ENCODE measurements at places on chromosomes 1 and 21.

- no peak for DNase-seq
Measured at GRCh38 chr1:74712881-74713280, 20.0 kb downstream of the CRYZ start.

DNA sequence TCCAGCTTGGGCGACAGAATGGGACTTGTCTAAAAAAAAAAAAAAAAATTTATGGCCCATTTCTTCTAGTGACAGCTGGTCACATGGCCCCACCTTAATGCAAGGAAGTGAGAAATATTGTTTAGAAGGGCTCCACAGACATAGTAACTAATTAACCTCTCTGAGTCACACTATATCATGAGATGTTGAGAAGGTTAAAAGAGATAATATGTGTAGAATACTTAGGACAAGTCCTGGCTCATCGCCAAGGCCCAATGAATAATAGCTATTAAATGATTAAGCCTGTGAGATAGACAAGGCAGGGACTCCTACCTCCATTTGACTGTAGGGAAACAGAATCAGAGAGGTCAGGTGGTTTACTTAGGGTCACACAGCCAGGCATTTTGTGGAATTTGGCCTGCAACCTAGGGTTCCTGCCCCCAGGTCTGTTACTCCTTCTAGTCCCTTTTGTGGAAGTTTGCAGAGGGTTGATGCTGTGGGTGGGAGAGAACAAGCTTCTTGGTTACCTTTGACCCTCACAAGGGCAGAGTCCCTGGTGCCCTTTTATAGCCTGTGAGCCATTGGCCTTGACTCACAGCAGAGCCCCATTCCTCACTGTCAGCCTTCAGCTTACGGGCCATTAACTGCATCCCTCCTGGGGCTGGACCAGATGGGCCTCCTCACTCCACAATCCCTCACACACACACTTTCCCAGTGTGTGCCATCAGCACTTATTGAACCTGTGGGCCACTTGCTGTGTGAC lies 48.5 kb downstream of the OPRD1 start:
- peak; percentile 7 for DNase-seq

GRCh38 chr1:19163261-19163660 lies 46.8 kb downstream of the UBR4 start:
- DNase-seq, result peak; percentile 81

GRCh38 chr21:40850071-40850470 lies 3.1 kb upstream of the DSCAM start:
- DNase-seq, result no peak

- no peak for DNase-seq
Measured at GRCh38 chr21:41605178-41605933, 97.4 kb upstream of the TMPRSS2 start.

DNA sequence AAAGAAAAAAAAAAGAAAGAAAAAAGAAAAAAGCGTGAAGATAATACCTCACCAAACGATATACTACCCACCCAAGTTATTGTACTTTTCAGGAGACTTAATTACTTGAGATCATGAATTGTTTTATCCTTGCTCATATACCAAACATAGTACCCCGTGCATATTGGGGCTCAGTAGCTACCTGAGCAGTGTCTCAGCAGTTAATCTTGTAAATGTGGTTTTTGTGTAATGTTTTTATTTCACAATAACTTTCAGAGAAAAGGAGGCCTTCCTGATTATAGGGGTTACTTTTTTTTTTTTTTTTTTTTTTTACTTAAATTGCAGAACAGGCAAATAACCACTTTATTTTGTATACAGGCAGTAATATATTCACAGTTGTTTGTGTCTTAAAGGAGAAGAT lies 80.3 kb downstream of the OSBPL9 start:
- DNase-seq, result peak; percentile 22

GRCh38 chr1:57772580-57773195 lies 348.8 kb upstream of the DAB1 start:
- DNase-seq, result no peak

DNA sequence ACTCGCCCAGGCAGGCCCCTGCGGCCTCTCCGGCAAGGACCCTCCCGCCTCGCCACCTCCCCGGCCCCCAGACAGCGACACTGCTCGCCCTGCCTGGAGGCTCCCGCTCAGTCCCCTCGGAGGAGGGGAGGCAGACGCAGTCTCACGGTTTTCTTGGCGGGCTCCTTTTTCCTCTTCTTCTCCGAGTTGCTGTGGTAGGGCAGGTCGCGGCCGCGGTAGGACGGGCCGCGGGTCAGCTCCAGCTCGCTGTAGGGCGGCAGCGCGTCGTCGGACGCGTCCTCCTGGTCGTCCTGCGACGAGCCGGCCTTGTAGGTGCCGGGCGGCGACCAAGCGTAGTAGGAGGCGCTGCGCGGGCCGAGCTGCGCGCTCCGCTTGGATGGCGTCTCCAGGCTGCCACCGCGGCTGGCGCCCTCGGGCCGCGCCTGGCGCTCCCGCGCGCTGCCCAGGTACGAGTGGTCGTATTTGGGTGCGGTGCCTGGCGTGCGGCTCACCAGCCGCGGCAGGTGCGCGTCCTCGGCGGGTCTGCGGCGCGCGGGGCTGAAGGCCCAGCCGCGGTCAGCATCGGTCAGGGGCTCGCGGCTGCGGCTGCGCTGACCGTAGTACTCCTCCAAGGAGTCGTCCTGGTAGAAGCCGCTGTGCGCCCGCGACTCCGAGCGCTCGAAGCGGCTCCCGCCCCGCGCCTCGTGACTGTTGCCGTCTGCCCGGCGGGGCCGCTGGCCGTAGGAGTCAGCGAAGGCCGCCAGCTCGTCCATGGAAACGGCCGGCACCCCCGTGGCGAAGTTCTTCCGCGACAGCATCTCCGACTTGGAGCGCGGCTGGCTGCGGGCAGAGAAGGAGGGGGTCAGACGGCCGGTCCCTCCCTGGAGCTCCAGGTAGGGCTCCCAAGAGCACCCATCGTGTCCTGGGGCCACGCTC lies 44.8 kb upstream of the TADA1 start:
- DNase-seq, result no peak

GRCh38 chr1:179310291-179310690 lies 16.7 kb downstream of the SOAT1 start:
- peak; percentile 79 for DNase-seq
